DMS53 (cell line): ENCODE measurements at places on chromosomes 1 and 21.

GRCh38 chr1:118945489-118945888, 42.7 kb downstream of the TBX15 start:
- no peak for DNase-seq

DNA sequence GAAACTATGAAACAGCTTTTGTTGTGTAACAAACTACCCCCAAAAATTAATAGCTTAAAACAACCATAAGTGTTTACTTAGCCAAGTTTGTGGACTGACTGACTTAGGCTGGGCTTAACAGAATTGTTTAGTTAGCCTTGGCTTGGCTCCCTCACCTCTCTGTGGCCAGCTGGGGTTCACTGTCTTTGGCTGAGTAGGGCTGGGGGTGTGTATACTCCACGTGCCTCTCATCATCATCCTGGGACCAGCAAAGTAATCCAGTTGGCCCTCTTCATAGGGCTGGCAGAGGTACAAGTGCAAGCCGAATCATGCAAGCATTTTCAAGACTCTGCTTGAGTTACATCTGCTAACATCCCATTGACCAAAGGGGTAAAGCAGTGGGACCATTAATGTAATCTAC, 252.3 kb downstream of the BRINP2 start:
- peak; percentile 10 for DNase-seq

DNA sequence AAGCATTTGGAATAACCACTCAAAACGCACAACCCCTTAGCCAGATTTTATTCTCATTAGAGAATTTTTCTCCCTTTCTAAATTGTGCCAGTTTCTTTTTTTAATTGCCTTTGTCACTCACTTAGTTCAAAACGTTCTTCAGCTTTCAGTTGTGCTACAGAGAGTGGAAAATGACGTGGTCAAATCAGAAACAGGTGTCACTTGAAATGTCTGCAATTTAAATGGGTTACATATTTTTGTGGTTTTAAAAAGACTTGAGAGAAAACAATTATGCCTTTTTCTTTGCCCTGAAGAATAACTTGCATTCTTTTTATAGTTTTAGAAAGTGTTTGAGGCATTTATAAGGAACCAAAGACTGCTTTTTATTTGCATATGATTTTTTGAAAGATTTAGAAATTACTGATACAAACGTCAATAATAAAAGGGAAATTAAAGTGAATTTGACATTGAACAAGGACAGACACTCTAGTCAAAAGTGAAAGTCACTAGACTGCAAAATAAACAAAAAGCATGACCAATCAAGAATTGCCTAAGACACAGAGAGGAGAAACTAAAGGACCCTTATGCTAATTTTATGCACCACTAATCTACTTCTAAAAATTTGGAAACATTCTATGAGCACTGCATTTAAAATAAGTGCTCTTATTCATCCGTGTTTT, 191.0 kb downstream of the TPR start:
- DNase-seq = no peak

DNA sequence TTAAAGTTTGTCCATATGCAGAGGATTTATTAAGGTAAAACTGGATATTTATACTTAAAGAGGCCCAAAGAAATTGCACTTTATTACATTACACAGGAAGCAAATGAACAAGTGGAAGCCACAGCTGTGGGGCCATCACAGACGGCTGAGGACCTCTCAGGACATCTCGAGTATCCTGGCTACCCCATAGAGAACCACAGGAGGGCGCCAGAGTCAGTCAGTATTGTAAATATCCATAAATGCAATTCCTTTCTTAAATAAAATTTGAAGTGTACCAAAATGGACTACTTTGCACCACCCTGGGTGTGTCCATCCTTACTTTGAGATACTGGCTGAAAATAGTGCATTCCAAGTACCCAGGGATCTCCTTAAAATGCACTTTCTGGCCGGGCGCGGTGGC, 257.2 kb downstream of the MRPL39 start:
- DNase-seq = peak; percentile 44

DNA sequence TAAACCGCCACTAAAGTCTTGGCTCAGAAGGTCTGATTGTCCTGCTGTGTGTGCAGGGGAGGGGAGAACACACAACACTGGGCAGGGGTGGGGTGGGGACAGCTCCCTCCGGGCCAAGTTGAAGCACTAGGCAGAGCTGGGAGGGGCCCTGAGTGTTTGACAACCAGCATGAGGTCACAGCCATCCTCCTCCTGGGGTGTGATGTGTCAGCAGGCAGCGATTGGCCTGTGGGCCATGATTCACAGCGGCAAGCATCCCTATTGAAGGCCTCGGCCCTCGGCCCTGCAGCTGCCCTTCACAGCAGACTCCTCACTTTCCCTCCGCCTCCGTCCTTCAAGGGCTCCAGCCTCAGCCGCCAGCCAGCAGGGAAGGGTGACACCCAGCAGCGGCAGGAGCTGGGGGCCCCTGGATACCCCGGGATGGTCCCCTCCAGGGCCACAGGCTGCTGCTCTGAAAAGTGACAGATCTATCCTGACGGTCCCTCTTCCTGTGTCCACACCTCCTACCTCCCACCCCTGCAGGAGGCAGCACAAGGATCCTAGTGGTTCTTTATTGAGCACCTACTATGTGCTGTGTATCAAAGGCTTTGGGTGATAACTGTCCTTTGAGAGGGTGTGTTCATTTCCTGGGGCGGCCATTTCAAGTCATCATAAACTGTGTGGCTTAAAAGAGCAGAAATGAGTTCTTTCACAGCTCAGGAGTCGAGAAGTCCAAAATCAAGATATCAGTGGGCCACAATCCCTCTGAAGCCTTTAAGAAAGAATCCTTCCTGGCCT, 66.0 kb upstream of the SLC25A33 start:
- DNase-seq = peak; percentile 89

GRCh38 chr1:23452011-23452411, 27.5 kb upstream of the TCEA3 start:
- DNase-seq = peak; percentile 84

GRCh38 chr1:55216096-55216495, 932 bp upstream of the USP24 start:
- DNase-seq = peak; percentile 64

DNA sequence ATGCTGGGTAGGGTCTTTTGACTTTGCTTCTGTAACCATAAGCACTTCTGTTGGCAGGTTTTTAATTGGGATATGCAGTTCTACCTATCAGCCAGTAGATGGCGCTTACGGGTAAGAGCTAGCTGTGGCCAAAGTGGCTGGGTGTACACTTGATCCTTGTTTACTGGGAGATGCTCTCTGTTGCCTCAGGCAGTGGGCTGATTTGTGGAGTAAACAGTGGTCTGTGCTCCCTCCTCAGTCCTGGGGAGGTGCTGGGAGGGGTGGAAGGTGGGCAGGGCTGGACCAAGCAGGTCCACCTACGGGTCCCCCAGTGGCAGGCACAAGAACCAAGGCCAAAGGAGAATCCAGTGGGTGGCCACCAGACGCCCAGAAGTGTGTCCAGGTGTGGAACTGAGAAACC, 43.4 kb downstream of the RALGPS2 start:
- peak; percentile 72 for DNase-seq

DNA sequence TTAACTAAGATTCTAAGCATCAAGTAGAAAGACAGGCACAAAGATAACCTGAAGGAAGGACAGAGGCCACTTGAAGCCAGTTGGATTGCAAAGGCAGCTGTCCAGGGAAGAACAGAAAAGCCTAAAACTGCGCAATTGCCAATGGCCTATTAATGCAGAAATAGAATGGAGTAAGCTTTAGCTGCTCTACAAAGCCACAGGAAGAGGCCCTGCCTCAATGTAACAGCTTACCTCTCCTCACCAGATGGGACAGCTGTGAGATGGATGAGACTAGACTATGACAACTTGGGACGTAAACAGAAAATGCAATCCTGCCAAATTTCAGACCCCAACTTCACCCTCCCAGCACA, 176.5 kb downstream of the EIF4G3 start:
- DNase-seq = no peak

- peak; percentile 56 for DNase-seq
These were observed 7.2 kb downstream of the C1orf116 start for GRCh38 chr1:207025146-207025880.
